Hematopoietic multipotent progenitor cell treated with erythropoietin and hydrocortisone succinate and interleukin-3 and kit ligand, for 17 days (in vitro differentiated cells): ENCODE measurements at places on chromosomes 7 and 10.

- no peak for DNase-seq
Observed at GRCh38 chr7:24233386-24233785, 50.6 kb upstream of the NPY start.

DNA sequence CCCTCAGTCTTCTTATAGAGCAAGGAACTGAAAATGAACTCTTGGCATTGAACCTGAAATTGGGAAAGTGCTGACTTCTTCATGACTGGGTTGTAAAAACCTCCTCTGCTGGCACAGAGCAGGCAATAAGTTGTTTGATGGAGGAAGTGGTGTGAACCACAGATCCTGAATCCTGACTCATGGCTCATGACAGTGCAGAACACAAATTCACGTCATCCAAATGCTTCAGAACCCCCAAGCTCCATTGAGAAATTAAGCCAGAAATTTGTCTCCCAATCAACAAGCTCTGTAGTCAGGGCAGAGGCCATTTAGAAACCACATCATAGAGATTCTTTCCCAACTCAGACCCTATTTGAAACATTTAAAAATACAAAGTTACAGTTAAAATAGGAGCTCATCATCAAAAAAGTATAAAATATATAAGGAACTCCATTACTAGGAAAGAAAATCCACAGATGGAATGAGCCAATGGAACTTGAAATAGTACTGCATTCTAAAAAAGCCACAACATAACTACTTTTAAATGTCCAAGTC is 10.3 kb upstream of the STK17A start:
- DNase-seq: peak; percentile 83

- no peak for DNase-seq
Observed at GRCh38 chr7:92788559-92789183, 47.7 kb downstream of the CDK6 start.

- DNase-seq: no peak
Observed at GRCh38 chr7:128255271-128255670, 14.2 kb downstream of the LEP start.

- DNase-seq: no peak
Observed at GRCh38 chr7:32511791-32512190, 16.5 kb downstream of the AVL9 start.

- DNase-seq: no peak
Observed at GRCh38 chr10:44520651-44521050, 135.8 kb upstream of the CXCL12 start.

- no peak for DNase-seq
Observed at GRCh38 chr7:45596665-45597095, 22.5 kb downstream of the ADCY1 start.

GRCh38 chr7:972676-973309 is 2.6 kb downstream of the COX19 start:
- no peak for DNase-seq

- DNase-seq: no peak
Observed at GRCh38 chr10:113316506-113316905, 236.3 kb upstream of the HABP2 start.

DNA sequence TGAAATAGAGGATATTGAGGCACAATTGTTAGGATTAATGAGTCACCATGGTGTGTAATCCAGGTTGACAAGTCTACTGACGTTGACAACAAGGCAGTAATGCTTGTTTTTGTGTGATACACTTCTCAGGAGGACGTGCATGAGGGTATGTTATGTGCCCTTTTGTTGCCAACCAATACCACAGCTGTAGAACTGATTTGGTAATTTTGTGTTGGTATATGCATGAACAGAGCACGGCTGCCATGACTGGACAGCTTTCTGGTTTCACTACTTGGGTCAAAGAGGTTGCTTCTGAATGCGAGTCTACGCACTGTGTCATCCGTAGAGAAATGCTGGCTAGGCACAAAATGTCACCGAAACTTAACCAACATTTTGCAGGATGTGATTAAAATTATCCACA is 32.9 kb downstream of the PHTF2 start:
- DNase-seq: no peak

- no peak for DNase-seq
Observed at GRCh38 chr10:101993651-101994200, 62.2 kb downstream of the ARMH3 start.

GRCh38 chr7:102974366-102975236 is 61.8 kb downstream of the LRRC17 start:
- no peak for DNase-seq

- DNase-seq: no peak
Observed at GRCh38 chr10:99530108-99531025, 2.4 kb upstream of the NKX2-3 start.

DNA sequence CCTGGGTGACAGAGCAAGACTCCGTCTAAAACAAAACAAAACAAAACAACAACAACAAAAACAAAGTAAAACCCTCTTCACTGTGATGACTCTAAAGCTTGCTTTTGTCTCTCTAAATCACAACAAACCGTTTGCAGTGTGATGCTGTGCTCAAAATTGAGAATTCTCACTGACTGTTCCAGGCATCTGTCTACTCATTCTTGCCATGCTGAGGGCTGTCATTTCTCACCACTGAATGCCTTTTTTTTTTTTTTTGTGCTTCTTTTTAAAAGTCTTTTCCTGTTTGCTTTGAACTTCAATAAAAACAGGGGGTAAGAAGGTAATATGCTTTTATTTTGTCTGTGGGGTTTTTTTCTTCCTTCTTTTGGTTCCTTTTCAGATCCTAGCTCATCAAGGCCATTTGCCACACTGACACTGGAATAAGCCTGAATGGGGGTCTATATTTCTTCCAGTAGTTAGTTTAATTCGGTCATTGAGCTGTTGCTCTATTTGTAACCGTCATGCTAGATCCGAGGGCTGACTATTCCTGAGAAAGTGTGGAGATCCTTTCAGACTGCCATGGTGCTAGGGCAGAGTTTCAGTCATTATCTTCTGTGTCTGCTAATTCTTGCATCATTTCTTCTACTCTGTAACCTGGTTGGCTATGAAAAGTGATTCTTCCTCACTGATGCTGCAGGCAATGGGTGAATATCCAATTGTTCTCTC is 10.6 kb downstream of the FAS start:
- no peak for DNase-seq

- DNase-seq: no peak
Observed at GRCh38 chr7:72492461-72493065, 80.4 kb upstream of the CALN1 start.

DNA sequence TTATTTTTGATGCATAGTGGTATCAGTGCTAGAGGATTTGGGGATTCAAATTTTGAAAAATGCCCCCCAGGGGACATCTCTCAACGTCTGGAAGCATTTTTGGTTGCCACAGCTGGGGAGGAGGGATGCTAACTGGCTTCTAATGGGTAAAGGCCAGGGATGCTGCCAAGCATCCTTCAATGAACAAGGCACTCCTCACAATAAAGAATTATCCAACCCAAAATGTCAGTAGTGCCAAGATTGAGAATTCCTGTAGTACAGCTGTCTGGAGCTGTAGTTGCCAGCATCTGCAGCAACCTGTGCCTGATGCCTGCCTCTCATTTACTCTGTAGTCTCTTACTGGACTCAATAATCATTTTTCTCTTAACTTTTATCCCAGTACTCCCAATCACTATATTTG is 53.5 kb downstream of the SEPTIN7 start:
- no peak for DNase-seq

- no peak for DNase-seq
Observed at GRCh38 chr10:42836771-42837468, 54.3 kb downstream of the BMS1 start.

DNA sequence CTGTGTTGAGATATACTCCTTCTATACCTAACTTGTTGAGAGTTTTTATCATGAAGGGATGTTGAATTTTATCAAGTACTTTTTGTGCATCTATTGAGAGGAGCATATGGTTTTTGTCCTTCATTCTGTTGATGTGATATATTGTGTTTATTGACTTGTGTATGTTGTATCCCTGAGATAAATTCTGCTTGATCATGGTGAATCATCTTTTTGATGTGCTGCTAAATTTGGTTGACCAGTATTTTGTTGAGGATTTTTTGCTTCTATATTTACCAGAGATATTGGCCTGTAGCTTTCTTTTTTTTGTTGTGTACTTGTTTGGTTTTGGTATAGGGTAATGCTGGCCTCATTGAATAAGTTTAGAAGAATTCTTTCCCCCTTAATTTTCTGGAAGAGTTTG is 32.4 kb downstream of the NEURL1 start:
- no peak for DNase-seq

GRCh38 chr10:4492202-4492601 is 333.8 kb upstream of the AKR1E2 start:
- DNase-seq: no peak

DNA sequence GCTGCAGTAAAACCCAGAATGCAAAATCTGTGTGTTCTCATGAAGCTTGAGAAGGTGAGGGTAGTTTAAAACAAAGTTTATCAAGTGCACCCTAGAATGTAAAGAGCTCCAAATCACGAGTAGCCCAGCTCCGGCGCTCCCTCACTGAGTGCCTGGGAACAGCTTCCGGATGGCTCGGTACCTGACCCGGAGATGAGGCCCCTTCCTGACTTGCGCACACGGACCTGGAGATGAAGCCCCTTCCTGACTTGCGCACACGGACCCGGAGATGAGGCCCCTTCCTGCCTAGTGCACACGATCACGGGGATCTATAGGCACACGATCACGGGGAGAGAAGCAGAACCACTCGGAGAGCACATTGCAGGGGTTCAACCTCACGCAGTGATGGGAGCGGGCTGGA is 322.1 kb upstream of the RNF32 start:
- DNase-seq: no peak

DNA sequence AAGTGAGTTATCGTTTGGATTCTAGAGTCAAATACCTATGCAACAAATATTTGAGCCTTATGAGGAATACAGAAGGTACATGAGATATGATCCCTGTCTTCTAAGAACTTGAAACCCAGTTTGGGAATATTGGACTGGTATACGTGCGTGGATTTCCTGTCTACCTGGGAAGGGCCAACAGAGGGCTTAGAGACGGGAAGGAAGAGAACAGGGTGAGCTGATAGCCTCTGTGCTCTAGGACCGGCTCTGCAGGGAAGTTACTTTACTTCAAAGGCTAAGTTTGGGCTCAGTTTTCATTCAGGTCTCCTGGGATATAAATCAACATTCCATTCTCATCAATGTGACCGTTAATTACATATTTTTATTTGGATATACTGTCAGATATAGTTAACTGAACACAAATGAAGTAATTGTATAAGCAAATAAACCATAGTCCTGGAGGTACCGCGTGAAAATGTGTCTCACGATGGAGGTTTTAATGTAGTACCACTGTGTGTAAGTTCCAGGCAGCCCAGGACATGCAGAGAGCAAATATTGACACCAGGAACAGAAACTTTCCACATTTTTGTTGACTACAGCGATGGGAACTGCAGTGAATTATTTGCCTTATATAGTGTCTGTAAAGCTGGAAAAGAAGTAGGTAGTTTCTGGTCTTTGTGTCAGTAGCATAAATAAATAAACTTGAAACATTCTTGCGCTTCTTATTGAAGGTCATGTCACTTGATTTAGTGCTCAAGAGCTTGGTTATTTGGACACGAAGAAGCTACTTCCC is 8.6 kb downstream of the CHST12 start:
- DNase-seq: no peak

DNA sequence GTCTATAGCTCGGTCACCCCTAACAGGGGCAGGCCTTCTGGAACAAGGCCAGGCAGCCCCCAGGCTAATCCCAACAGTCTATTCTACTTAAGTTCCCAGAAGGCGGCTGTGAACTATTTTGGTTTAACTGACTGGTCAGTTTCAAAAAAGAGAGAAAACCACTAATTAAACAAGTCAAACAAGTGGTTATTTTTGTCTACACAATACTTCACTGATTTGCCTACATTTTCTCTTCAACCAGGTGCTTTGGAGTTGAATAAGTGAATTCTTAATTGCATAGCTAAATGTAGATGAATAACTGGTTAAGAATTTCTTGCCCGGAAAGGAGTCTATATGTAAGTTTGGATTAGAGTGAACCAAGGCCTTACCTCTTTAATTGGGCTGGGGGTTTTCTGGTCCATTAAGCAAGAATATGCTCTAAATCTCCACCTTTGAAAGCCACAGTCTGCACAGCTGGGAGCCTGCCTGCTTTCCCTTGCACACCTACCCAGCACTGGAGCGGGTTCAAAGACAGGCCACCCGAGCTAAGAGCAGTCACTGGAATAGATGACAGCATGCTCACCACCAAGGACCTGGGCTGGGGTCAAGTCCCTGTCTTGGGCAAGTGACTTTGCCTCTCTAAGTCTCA is 70.4 kb downstream of the TBXAS1 start:
- DNase-seq: no peak

GRCh38 chr10:113384181-113384580 is 168.7 kb upstream of the HABP2 start:
- no peak for DNase-seq

GRCh38 chr10:344582-345200 is 209.4 kb downstream of the ZMYND11 start:
- no peak for DNase-seq

- DNase-seq: no peak
Observed at GRCh38 chr7:105297985-105298384, 90.7 kb downstream of the SRPK2 start.

- DNase-seq: no peak
Observed at GRCh38 chr10:13439313-13440184, 89.3 kb downstream of the BEND7 start.

GRCh38 chr7:27185013-27185853 is at the start of gene HOXA11:
HOXA11 (minus strand) TSS chr7:27185232; CDS start chr7:27185144, 88 bp downstream.
- no peak for DNase-seq

- no peak for DNase-seq
Observed at GRCh38 chr7:29955799-29956486, 33.7 kb downstream of the SCRN1 start.

- DNase-seq: no peak
Observed at GRCh38 chr10:123678376-123678775, 12.2 kb downstream of the GPR26 start.

DNA sequence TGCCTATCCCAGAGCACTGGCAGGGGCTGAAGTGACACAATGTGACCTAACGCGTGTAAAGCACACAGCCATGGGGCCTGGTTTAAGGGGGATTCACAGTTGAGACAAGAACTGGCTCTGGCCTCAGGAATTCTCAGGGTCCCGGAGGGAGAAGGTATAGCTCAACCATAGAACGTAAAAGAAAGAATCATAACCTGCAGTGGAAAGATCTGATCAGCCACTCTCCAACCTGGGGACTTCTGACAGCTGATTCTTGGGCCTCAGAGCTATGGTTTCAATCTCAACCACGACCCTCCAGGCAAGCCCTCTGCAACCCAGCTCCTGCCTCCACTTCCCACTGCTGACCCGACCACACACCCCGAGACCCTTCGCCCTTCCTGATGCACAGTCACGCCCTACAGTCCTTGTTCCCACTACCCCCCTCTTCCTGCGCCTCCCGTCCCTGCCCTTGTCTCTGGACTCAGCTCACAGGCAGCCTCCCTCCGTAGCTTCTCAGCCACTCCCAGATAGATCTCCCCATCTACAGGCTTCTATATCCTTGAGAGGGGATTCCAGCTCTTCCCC is 245.2 kb downstream of the BUB3 start:
- no peak for DNase-seq

- no peak for DNase-seq
Observed at GRCh38 chr7:110877016-110877415, 213.9 kb upstream of the LRRN3 start.

DNA sequence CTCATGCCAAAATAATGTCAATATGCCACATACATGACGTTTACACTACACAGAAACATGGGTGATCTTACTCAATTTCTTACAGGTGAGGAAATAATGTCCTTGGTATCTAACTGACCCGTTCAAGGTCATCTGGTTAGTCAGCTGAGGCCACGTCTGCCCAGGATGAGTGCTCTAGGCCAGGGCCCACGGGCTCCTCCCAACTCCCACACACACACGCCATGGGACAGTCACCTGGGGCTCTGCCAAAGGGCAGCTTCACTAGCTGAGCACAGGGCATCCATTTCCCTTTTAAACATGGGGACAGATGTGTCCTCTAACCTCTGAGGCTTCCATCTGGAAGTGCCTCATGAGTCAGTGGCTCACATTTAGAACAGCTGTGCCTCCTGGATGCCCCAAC is 123.9 kb downstream of the TNS3 start:
- DNase-seq: no peak
